Airway epithelial cell (primary cell): ENCODE measurements at places on chromosomes 4 and X. TPM values are rescaled to one million over a fixed set of nuclear protein-coding genes. Genes with fewer than 3 reads are reported as not detected.

The TBC1D19 gene
- 10.1 and 10.4 TPM in 2 replicates for total RNA-seq

The CAMK2D gene
- total RNA-seq: 24.3 and 28.7 TPM in 2 replicates

The CT45A8 gene
- not detected in 2 replicates for total RNA-seq

The CXCL8 gene
- 23.4 and 37.9 TPM in 2 replicates for total RNA-seq

The STK32B gene
- total RNA-seq: not detected in 2 replicates

The PRICKLE3 gene
- total RNA-seq: 33.0 and 34.0 TPM in 2 replicates

The SMARCA1 gene
- 19.4 and 20.0 TPM in 2 replicates for total RNA-seq

The SOX3 gene
- total RNA-seq: not detected in 2 replicates

The SYTL5 gene
- total RNA-seq: 2.7 and 3.4 TPM in 2 replicates

The SMARCA5 gene
- 28.0 and 33.4 TPM in 2 replicates for total RNA-seq

The CSAG1 gene
- not detected in 2 replicates for total RNA-seq

The TMEM150C gene
- total RNA-seq: 0.42 and 0.65 TPM in 2 replicates

The LIMCH1 gene
- total RNA-seq: 2.4 and 3.6 TPM in 2 replicates

The BMX gene
- total RNA-seq: 0.07 TPM in 1 of 2 replicates, not detected in the other

The ABCG2 gene
- total RNA-seq: 0.49 and 0.60 TPM in 2 replicates

The LNX1 gene
- total RNA-seq: 3.6 and 5.4 TPM in 2 replicates

The UNC5C gene
- total RNA-seq: not detected in 2 replicates

The DMRTC1 gene
- not detected in 2 replicates for total RNA-seq

The PRDM5 gene
- total RNA-seq: 2.1 and 3.1 TPM in 2 replicates

The EDA gene
- 1.2 and 1.5 TPM in 2 replicates for total RNA-seq

The TRIM75 gene
- not detected in 2 replicates for total RNA-seq

The NXF2B gene
- total RNA-seq: not detected in 2 replicates

The TNIP3 gene
- total RNA-seq: not detected in 2 replicates

The OFD1 gene
- 10.9 and 13.0 TPM in 2 replicates for total RNA-seq

The GPM6B gene
- 2.8 and 5.7 TPM in 2 replicates for total RNA-seq

The ZDHHC15 gene
- total RNA-seq: not detected in 2 replicates

The SRPX gene
- 11.2 and 13.6 TPM in 2 replicates for total RNA-seq

The DACH2 gene
- 0.05 and 0.21 TPM in 2 replicates for total RNA-seq

The FGFBP1 gene
- total RNA-seq: 1,063 and 1,082 TPM in 2 replicates

The SASH3 gene
- total RNA-seq: not detected in 2 replicates

The ADH1A gene
- not detected in 2 replicates for total RNA-seq

The NONO gene
- total RNA-seq: 276 and 299 TPM in 2 replicates

The SMR3A gene
- not detected in 2 replicates for total RNA-seq

The RHOXF2 gene
- total RNA-seq: not detected in 2 replicates

The IBSP gene
- total RNA-seq: not detected in 2 replicates

The FGF5 gene
- 0.19 and 1.1 TPM in 2 replicates for total RNA-seq

The SLC6A14 gene
- total RNA-seq: 37.3 and 54.2 TPM in 2 replicates

The TRPC5OS gene
- not detected in 2 replicates for total RNA-seq

The SPIN2A gene
- total RNA-seq: 0.07 TPM in 1 of 2 replicates, not detected in the other

The CWH43 gene
- total RNA-seq: 9.9 and 10.6 TPM in 2 replicates

The SPANXB1 gene
- not detected in 2 replicates for total RNA-seq

The ATP1B4 gene
- total RNA-seq: not detected in 2 replicates

The GPR173 gene
- 0.28 TPM in 2 replicates for total RNA-seq

The FBXW7 gene
- 29.1 and 29.3 TPM in 2 replicates for total RNA-seq

The CD40LG gene
- not detected in 2 replicates for total RNA-seq

The SPACA5 gene
- not detected in 2 replicates for total RNA-seq

The VCX2 gene
- total RNA-seq: not detected in 2 replicates

The F8A1 gene
- 3.0 and 4.5 TPM in 2 replicates for total RNA-seq

The MAGEH1 gene
- total RNA-seq: 9.2 and 11.5 TPM in 2 replicates

The RGS12 gene
- 55.4 and 70.9 TPM in 2 replicates for total RNA-seq

The MTMR8 gene
- total RNA-seq: 0.49 TPM in 1 of 2 replicates, not detected in the other

The NOX1 gene
- total RNA-seq: not detected in 2 replicates

The MAOA gene
- total RNA-seq: 65.2 and 66.7 TPM in 2 replicates

The DCAF8L2 gene
- not detected in 2 replicates for total RNA-seq

The PPP4R3C gene
- total RNA-seq: not detected in 2 replicates

The MTCP1 gene
- 0.99 and 1.5 TPM in 2 replicates for total RNA-seq

The LDB2 gene
- total RNA-seq: not detected in 2 replicates

The PDZD4 gene
- 0.14 TPM in 1 of 2 replicates, not detected in the other for total RNA-seq

The MAGEB1 gene
- not detected in 2 replicates for total RNA-seq
